ENCODE measurements at places on chromosomes 5 and 9.
A peak's percentile ranks its signal among the peaks of the same experiment; 100 is the strongest.

- no peak for DNase-seq
Observed at GRCh38 chr9:14869671-14870070, 40.6 kb downstream of the FREM1 start.

DNA sequence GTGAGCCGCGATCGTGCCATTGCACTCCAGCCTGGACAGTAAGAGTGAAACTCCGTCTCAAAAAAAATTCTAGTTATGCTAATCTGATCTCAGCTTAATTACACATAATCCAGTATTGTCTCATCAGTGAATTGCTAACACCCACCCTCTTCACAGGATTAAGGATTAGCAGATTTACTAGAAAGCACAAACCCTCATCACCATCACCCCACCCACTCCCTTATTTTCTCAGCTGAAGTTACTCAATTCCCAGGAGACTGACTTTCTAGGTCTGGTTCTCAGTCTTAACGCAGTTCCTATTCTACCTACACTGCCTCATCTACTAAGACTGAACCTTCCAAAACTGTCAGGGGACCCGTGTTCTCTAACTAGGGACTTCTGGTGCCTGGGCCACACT is 9.0 kb downstream of the TOR1B start:
- DNase-seq, result no peak

DNA sequence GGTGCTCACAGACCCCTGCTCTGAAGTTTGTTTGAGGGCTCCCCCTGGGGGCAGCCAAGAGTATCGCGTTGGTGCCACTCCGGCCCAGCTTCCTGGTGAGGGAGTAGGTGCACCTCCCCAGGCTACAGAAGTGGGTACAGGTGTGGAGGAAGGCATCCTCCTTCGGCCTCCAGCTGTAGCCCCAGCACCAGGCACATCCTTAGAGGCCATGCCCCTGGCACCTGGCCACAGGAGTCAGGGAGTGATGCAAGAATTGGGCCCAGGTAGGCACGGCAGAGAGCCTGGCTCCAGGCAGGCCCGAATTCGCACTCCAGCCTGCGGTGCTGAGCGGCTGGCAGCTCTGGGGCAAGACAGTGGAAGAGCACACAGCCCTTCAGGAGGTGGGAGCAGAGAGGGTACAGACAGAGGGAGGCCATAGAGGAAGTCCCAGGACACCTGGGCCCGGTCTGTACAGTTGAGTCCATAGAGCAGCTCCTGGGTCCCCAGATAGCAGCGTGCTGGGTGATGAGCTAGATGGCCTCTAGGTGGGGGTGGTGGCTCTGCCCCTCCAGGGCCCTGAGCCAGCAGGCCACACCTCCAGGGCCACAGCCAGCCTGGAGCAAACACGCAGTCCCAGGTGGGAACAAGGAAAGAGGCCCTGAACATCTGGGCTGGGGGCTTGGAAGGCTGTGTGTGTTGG is 2.4 kb downstream of the SAPCD2 start:
- DNase-seq, result peak; percentile 80

DNA sequence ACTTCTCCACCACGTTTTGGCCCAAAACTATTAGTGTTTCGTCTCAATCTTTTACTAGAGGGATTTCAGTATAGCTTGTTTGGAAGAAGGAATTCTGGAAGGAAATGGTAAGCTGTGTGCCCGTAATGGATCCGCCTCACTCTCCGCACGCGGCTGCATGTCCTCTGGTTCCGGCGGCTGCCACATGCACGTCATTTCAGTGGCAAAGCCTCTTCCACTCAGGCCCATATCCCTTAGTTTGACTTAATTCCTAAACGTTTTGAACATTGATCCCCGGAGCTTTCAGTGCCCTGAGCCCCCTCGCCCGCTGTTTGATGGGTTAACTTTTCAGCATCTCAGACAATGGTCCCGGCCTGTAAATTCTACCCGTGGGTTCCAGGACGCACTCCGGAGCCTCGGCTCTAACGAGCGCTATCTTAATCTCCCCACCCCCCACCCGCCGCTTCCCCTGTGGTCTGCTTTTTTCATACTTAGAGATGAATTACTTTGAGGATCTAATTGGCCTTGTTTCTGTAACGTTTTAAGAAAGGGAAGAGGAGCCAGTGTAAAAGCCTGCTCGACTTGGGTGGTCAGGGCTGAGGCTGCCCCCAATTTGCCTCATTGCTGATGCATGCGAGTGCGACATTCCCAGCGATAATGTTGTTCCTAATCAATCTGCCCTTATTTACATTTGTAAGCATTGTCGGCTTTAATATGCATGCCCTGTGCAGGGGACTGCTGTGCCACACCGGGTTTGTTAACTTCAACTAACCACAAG is 4.6 kb downstream of the PTCH1 start:
- DNase-seq, result no peak

- peak; percentile 19 for DNase-seq
Observed at GRCh38 chr9:75083188-75083970, 4.6 kb downstream of the NMRK1 start.
